ENCODE measurements at places on chromosomes 3 and 15.

DNA sequence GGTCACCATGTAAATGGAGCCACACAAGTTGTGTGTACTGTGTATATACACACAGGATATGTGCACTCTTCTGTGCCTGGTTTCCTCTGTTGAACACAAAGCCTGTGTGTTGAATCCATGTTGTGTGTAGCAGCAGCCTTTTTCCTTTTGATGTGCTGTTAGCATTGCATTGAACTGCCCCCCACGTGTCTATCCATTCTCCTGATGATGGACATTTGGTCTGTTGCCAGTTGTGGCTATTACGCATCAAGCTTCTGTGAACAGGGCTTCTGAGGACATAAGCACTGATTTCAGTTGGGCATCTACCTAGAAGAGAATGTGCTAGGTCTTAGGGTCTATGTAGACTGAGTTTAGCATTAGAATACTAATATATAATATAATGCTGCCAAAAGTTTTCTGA lies 77.4 kb downstream of the LSM3 start:
- no peak for DNase-seq

DNA sequence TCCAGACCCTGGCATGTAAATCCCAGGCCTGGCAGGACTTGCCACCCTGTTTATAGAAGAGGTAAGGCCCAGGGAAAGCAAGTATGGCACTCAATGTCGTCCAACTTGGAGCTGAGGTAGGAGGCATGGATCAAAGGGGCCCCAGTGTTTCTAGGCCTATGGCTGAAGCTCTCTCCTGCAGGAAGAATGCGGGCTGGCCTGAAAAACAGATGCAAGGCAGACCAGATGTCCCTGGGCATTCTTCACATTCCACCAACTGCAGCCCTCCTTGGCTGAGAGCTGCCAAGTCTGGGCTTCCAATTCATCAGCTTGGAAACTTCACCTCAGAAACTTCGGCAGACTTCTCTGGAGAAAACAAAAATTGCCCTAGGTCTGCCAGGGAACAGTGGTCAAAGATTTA lies 22.2 kb downstream of the MESD start:
- no peak for DNase-seq

GRCh38 chr15:36301947-36302346 lies 277.5 kb upstream of the CDIN1 start:
- DNase-seq = no peak

DNA sequence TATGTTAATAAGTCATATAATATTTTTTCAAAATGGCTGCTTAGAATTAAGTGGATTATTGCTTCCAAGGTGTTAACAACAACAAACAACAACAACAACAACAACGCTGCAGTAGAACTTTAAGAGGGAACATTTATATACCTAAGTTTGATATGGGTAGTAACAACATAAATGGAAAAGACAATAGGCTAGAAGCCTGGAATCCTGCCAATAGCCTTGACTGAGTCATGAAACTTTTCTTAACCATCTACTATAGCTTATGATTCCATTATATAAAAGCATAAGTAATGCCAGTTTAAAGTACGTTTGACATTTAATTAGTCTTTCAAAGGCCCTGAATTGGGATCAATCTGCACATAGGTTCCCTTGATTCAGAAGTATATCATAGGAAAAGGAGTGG lies 31.2 kb downstream of the SATB1 start:
- DNase-seq = no peak

DNA sequence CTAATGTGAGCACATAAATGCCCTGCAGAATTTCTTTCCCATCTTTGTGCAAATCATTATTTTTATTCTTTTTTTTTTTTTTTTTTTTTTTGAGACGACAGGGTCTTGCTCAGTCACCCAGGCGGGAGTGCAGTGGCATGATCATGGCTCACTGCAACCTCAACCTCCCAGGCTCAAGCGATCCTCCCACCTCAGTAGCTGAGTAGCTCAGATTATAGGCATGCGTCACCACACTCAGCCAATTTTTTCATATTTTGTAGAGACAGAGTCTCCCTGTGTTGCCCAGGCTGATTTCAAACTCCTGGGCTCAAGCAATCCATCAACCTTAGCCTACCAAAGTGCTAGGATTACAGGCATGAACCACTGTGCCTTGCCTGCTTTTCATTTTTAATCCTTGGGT lies 22.9 kb downstream of the DAG1 start:
- no peak for DNase-seq

GRCh38 chr3:100274361-100274760 lies 13.6 kb downstream of the TBC1D23 start:
- no peak for DNase-seq

- DNase-seq = no peak
Observed at GRCh38 chr3:184234224-184234623, 4.8 kb downstream of the VWA5B2 start.

GRCh38 chr15:64597477-64597822 lies 137.1 kb downstream of the ZNF609 start:
- no peak for DNase-seq

- no peak for DNase-seq
Observed at GRCh38 chr3:46646700-46647099, 34.4 kb downstream of the FAM240A start.

DNA sequence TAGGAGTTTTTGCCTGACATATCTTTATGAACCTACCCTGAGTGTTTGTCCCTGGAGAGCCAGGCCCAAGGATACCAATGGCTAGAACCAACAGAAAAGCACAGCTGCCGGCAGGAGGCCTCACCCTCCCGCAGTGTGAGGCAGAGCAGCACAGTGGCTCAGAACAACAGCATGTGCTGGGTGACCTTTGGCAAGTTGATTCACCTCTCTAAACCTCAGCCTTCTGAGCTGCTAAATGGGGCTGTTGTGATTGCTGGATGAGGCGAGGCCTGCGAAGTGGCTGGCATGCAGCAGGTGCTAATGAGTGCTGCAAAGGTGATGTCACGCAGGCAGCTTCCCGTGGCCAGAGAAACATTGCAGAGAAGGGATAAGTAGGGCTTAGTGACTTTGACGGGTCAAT lies 23.3 kb downstream of the IDH2 start:
- DNase-seq = no peak

DNA sequence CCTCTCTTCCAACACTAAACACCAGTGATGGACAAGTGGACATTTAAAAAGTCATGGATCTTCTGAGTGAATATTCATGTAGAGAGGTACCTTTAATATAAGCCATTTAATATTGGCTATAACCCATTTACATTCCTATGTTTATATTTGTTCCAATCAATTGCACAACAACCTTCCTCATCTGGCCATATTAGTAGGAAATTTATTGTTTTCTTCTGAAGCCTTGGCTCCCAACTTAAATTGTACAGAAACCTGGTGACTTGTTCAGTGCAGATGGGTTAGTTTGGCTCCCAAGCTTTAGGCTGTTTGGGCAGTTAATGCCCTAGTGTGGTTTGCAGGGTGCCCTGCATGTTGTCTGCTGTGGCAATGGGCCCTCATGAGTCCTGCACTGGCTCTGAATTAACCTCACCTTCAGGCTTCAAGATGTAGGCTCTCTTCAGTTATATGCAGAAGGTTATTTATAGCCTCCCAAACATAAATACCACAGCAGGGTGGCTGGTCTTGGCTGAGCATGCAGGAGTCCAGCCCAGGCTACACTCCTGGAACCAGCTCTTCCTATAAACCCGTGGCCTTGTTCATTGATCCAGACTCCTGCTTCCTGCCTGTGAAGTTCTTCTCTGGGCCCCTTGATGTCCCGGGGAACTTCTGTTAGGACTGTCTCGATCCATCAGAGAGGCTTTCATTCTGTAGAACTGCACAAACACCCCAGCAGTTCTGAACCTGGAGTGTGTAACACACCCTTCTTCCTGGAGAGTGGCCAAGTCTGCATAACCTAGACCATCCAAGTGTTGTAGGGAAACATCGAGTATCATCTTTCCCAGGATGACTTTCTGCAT lies 57.0 kb downstream of the DUT start:
- no peak for DNase-seq

GRCh38 chr3:118987477-118987876 lies 47.2 kb downstream of the IGSF11 start:
- DNase-seq = no peak

DNA sequence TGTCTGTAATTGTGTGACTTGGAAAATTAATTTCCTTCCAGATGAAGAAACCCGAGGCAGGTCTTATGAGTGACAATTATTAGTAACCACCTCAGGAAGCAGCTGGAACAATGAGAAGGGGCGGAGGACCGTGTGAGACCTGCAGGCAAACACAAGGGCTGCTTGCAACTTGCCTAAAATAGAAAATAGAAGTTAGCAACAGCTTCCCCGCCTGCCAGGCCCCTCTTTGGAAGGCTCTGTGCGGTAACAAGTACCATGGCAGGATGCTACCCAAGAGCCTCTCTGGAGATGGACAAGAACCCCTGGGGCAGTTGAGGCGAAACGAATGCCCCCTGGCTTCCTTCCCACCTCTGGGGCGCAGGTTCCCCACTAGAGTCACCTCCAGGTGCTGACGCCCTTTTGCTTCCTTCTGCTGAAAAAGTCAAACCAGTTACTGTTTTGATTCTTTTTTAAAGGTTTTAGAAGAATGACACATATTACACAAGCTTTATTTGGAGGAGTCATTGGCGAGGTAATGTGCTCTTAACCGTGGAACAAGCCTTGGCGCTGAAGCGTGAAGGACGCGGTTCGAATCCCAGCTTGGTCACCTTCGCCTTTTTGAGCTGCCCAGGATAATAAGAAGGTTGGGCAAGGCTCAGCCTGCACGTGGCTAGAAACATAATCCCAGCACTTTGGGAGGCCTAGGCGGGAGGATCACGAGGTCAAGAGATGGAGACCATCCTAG lies 47.0 kb upstream of the SYNM start:
- DNase-seq = no peak

DNA sequence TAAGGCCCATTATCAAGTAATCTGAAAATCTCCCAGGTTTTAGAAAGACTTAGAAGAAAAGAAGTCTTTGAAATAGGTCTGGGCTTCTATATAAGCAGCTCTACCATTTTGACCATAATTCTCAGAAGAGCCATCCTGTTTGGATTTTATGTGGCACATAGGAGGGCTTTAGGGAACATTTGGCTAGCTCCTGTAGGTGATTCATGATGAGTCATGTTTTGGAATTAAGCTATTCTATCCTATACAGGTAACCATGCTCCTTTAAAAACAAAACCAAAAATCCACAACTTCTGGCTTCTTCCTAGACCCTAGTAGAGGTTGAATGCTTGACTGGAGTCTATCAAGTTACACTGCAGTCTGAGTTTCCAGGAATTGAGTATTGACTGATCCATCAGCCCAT lies 8.9 kb downstream of the SST start:
- DNase-seq = no peak

- no peak for DNase-seq
Observed at GRCh38 chr3:3927198-3927597, 128.0 kb downstream of the LRRN1 start.

DNA sequence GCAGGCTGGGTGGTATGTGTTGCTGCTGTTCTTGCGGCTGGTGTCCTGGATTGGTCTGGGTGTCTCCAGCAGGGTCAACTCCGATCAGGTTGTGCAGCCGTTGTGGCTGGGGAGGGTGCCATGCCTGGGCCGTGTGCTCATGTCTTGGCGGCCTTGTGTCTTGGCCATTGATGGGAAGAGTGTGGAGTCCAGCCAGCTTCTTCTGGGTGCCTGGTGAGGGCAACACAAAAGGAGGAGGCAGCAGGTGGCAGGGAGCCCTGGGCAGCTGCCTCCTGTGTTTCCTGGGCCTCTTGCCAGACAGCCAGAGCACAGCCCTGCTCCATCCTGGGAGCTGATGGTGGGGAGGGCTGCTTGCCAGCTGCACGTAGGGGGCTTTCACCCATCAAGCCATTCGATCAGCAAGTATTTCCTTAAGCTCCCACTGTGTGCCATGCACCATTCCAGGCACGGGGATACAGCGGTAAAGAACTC lies 4.3 kb downstream of the CHAC1 start:
- DNase-seq = no peak

DNA sequence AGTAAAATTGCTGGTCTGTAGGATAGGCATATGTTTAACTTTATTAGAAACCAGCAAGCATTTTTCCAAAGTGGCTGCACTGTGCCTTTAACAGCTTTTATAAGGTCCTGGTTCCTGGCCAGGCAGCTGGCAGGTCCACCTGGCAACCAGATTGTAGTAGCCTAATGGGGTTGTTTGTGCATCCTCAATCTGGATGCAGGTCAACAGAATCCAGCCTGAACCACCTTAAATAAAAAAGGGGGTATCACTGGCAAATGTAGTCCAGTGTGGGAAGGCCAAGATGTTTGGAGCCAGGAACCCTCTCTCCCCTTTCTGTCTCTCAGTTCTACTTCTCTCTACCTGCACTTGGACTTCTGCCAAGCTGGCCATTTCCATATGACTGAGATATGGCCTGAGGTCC lies 200.3 kb downstream of the ZNF621 start:
- no peak for DNase-seq

GRCh38 chr3:122314228-122314876 lies 10.7 kb upstream of the CSTA start:
- DNase-seq = no peak

GRCh38 chr3:187743195-187744141 lies 1.8 kb downstream of the BCL6 start:
- peak; percentile 42 for DNase-seq

- no peak for DNase-seq
Observed at GRCh38 chr3:195247086-195247862, 23.7 kb downstream of the XXYLT1 start.

DNA sequence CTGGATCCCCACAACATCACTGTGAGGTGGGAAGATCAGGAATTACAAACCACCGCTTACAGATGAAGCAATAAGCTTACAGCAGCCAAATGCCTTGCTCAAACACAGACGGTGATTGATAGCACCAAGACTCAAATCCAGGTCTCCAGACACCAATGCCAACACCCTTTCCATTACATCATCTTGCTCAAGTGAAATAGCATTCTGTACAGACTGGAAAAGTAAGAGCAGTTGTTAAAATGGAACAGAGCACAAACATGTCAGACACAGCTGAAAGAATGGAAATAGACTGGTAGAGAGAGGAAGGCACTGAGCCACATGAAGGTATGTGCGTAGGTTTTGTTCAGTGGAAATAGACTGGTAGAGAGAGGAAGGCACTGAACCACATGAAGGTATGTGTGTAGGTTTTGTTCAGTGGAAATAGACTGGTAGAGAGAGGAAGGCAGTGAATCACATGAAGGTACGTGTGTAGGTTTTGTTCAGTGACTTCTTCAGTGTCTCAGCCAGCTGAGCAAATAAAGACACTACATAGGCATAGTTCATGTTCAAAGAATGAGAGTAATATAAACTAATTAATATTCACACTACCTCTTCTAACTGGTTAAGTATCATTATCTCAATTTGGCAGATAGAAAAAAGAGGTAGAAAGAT lies 15.6 kb downstream of the CLDN1 start:
- DNase-seq = no peak

GRCh38 chr3:141089339-141090152 lies 38.4 kb downstream of the SPSB4 start:
- no peak for DNase-seq

DNA sequence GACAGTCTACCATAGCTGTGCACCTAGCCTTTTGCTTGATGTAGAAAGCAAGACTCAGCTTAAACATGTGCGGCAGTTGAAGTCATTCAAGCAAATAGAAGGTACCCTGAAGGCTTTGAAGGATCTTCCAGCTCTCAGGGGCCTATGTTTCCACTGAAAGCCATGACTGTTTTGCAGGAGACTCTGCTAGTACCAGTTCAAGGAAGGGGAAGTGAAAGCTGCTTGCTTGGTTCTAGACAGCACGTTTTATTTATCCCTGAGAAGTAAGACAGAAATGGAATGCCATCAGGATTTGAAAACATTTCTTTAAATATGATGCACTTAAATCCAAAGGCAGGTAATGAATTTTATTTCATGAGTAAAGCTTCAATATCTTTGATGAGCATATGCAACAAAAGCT lies 311.4 kb downstream of the PDCD6IP start:
- DNase-seq = no peak

GRCh38 chr3:177447938-177448337 lies 250.7 kb upstream of the TBL1XR1 start:
- no peak for DNase-seq
